ENCODE measurements at places on chromosomes 1 and 21.
A peak's percentile ranks its signal among the peaks of the same experiment; 100 is the strongest.

DNA sequence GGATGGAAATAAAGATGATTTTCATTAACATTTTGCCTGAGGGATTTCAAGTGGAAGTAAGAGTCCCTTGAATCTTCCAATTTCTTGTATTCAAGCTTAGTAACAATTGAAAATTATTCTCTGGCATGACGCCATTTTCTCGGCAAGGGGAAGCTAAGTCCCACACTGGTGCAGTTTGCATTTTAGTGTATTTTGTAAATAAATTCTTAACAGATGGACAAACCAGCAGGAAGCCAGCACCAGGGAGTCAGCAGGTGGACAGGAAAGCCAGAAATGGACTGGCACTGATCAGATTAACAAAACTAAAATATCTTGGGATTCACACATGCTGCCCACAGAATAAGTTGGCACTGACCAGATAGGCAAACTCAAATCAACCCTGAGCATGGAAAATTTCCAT is 311.3 kb downstream of the LRRIQ3 start:
- DNase-seq = no peak

- DNase-seq = peak; percentile 42
Observed at GRCh38 chr1:158121604-158122254, 59.0 kb upstream of the CD1D start.

DNA sequence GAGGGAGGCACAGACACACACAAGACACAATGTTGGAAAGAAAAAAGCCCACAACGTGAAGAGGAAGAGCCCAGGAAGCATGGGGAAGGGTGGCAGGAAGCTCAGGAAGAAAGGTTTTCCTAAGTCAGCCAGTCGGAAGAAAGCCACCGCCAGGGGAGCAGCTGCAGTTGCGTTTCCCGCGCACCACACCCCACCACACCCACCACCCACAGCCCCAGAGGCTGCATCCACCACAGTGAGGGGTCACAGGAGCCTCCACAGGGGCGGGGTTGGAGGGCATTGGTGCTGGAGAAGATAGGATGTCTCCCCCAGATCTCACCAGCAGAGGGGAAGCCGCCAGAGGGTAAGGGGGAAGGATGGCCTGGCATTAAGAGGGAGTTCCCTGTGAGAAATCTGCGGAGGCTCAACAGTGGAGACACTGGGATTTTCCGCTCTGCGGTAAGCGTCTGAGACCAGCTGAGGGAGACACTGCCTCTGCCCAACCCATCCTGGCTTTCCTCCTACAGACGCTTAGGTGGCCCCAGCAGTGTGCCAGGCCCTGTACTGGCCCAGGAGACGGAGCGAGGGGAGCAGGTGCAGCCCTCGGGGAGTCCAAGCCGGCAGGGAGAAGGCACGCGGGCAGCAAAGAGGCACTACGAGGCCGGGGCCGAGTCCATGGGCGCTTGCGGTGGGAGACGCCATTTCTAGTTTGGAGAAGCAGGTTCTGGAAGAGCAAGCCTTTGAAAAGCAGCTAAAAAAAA is 19.8 kb downstream of the PGLYRP3 start:
- DNase-seq = no peak

GRCh38 chr21:23809573-23809972 is 1797.7 kb downstream of the MRPL39 start:
- DNase-seq = no peak

- no peak for DNase-seq
Observed at GRCh38 chr21:41622831-41623548, 115.0 kb upstream of the TMPRSS2 start.

DNA sequence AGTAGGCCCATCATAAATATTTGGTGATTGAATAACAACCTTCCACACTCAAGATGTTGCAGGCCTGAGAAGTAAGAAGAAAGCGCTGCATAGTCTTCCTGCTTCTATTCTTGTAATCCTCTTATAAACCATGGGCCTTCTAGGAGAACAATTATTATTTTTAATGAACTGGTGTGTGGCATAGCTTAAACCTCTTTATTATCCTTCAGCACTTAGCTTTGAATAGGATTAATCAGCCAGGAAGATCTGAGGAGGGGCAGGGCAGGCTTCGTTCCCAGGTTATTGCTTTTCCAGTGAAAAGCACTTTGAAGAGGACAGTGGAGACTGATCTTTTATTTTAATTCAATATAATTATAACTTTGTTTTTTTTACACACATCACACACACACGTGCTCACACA is 42.3 kb downstream of the KIF26B start:
- no peak for DNase-seq

DNA sequence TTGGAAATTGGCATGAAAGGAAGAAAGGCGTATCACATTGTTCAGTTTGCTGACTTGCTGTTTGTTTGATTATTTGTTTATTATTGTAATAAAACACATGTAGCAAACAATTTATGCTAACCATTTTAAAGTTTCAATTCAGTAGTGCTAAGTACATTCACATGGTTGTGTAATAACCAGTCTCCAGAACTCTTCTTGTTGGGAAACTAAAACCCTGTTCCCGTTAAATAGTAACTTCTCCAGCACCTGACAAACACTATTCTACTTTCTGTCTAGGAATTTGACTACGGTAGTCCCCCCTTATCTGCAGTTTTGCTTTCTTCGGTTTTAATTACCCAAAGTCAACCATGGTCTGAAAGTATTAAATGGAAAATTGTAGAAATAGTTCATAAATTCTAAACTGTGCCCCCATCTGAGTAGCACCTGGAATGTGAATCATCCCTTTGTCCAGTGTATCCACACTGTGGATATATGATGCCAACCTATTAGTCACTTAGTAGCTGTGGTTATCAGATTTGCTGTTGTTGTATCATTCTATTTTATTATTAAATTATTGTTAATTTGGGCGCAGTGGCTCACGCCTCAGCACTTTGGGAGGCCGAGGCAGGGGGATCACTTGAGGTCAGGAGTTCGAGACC is 5.5 kb downstream of the MORC3 start:
- no peak for DNase-seq

- DNase-seq = no peak
Observed at GRCh38 chr1:55204997-55205396, 10.2 kb downstream of the USP24 start.

- no peak for DNase-seq
Observed at GRCh38 chr21:46099476-46099875, 1.6 kb downstream of the COL6A2 start.

DNA sequence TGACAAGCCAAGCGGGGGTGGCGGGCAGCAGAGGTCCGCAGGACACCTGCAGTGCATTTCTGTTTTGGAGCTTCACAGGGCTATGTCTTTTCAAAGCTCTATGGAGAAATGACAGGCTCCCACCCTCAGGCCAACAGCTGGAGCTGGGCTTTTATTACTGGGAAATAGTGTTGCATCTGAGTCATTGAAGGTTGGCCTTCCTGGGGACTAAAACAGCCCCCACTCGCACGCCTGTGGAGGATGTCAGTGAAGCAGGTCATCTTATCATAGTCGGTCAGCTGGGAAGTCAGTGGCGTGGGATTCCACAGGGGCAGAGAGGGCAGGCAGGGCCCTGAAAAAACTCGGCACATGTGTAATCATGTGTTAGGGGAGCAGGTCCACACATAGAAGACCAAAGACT is 55.3 kb downstream of the NTPCR start:
- DNase-seq = no peak

DNA sequence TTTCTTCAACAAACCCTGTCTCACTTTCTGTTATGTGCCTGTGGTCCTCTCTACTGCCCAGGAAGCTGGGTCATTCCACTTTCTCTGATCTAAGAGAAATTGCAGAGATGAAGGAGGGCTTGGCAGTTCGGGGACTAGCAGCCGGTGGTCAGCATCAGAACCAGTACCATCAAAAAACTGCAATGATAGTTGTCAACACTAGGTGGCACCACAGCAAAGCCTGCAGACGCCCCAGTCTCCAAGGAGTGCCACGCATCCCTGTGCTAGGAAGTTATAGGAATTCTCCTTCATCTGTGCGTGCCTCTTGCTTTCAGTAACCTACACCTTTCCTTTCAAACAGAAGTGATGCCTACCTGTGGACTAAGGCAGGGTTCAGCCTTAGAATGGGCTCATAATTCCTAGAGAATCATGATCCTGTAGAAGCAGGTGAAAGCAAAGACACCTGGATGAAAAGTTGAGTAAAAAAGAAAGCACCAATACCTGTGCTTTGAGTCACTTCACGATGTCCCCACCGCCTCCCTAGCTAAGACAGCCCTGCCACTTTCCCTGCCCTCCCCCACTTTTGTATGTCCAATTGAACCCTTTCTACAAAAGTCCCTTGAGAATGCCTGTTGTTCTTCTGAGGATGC is 129.2 kb downstream of the ADAMTS1 start:
- peak; percentile 53 for DNase-seq

GRCh38 chr1:28078262-28078661 is 10.1 kb downstream of the EYA3 start:
- DNase-seq = no peak

- peak; percentile 88 for DNase-seq
Observed at GRCh38 chr21:44297525-44298290, 2.1 kb upstream of the PFKL start.

Measured in neural crest cell (in vitro differentiated cells).